ENCODE measurements at places on chromosomes 2 and 18. TPM values are rescaled to one million over a fixed set of nuclear protein-coding genes. Genes with fewer than 3 reads are reported as not detected.
A peak's percentile ranks its signal among the peaks of the same experiment; 100 is the strongest.

The RTP5 gene
- 0.30 TPM for total RNA-seq

The ATP8B1 gene
- not detected for total RNA-seq

The BOLL gene
- total RNA-seq, result not detected

The UCN gene
- total RNA-seq, result 0.94 TPM

The CRYGC gene
- not detected for total RNA-seq

The KCNIP3 gene
- total RNA-seq, result 0.39 TPM

DNA sequence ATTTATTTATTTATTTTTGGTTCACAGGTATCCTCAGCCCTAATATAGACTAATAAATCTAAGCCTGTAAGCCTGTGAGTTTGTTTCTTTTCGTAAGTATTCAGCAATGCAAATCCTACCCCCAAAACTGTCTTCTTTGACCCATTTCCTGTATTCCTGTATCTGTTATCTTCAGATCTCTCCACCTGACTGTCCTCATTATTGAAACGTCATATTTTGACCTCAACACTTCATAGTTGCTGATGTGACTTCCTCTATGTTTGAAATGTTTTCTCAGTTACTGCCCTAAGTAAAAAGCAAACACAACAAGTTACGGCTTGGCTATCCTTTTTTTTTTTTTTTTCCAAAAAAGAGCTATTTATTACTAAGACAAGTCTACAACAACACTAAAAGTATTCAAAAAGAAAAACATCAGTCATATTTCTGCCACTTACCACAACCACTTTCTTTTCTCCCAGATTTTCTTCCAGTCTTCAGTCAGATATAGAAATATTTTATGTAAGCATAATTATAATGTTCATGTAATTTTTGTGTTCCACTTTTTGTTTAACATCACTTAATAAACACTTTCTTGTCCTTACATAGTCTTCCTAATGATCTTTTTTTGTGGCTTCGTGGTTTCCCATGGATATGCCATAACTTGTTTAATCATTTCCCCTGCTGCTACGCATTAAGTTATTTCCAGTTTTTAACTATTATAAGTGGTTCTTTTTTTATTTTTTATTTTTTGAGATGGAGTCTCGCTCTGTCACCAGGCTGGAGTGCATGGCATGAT lies 45.0 kb upstream of the EML4 start:
- H3K36me3 ChIP-seq, result peaks cover 19% of the 10 kb centered on the region
- H3K27me3 ChIP-seq, result no peaks in the 10 kb centered on the region
- no peak for DNase-seq

GRCh38 chr2:47257946-47258348 lies 102.8 kb upstream of the STPG4 start:
- no peak overlapping the region for H3K4me3 ChIP-seq
- H3K36me3 ChIP-seq, result no peaks in the 10 kb centered on the region
- no peak overlapping the region for H3K27ac ChIP-seq
- DNase-seq, result no peak
- H3K27me3 ChIP-seq, result peaks cover 6% of the 10 kb centered on the region
- no peaks in the 10 kb centered on the region for H3K4me1 ChIP-seq

DNA sequence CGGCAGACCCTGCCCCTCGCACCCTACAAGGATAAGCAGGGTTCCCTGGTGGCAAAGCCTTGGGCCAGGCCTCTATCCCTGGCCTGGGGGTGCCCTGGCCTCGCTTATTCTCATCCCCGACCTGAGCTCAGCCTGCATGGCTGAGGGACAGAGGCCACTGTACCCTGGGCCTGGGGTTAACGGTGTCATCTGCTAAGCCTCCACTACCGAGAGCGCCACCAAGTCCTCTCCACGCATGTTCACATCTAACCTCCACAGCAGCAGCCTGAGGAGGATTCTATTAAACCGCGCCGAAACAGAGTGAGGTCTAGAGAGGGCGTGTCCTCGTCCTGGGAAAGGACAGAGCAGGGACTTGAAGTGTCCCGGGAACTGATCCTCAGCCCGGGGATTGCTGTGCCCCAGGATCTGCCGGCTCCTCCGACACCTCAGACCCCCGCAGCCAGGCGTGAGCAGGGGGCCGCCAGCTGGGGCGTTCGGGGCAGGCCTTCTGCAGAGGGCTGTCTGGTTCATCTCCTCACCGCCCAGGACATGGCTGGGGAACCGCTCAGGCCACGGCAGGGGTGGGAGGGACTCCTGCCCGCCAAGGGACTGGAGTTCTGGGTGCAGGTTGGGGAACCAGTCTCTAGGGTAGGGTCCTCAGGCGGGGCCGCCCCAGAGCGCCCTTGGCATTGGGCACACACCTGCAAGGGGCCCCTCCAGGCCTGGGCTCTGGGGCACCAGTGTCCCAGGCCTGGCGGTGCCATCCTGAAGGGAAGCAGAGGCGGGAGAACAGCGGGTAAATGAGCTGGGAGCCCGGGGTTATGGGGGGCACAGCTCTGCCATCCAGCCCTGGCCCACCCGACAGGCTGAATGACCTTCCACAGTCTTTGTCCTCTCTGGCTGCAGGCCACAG lies 68.0 kb upstream of the SMAD7 start:
- H3K27me3 ChIP-seq, result no peaks in the 10 kb centered on the region
- H3K4me1 ChIP-seq, result peaks cover 2% of the 10 kb centered on the region
- no peak overlapping the region for H3K27ac ChIP-seq
- no peak overlapping the region for H3K4me3 ChIP-seq

DNA sequence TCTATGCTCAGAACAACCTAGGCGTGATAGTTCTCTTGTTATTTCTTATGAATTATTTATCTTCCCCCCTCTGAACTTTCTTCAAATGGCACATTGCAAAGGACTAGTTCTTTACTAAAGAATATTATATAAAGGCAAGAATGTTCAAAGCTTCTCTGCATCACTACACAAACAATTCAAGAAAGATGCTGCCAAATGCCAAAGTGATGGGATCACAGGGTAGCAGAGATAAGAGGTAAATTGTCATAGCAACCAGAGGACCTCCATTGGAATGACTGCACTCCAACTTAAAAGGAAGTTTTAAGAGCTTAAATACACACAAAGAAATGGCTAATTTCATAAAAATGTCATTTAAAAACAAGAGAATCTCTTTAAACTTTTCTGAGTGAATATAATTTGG lies 72.8 kb downstream of the AQP4 start:
- peaks cover 2% of the 10 kb centered on the region for H3K27me3 ChIP-seq
- H3K4me1 ChIP-seq, result no peaks in the 10 kb centered on the region
- H3K36me3 ChIP-seq, result no peaks in the 10 kb centered on the region
- no peak overlapping the region for H3K4me3 ChIP-seq
- no peak for DNase-seq

DNA sequence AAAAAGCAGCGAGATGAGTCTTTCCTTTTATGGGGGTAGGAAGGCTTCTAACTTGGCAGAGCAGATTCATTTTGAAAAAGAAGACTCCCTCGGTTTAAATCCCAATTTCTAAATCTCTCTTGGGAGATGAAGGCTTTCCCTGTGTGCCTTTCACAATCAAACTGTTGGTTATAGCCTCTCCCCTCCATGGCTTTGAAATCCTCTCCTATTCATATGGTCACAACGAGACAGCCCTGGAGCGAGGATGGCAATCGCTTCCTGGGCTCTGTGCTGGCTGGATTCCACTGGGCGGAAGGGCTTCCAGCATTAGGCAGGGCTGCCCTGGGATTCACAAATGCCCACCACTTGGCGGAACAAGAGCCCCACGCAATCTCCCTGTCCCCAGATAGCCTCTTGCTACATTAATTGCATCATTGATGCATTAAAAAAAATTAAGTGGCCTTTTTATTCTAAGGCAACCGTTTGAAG lies 1.6 kb downstream of the CAVIN2 start:
- H3K27me3 ChIP-seq, result peaks cover 44% of the 10 kb centered on the region
- DNase-seq, result no peak
- H3K27ac ChIP-seq, result no peak overlapping the region
- H3K4me3 ChIP-seq, result no peak overlapping the region

GRCh38 chr2:144320491-144320890 lies 199.4 kb downstream of the ZEB2 start:
- peak overlapping the region; percentile 51 for H3K4me3 ChIP-seq
- H3K36me3 ChIP-seq, result peaks cover 66% of the 10 kb centered on the region
- DNase-seq, result peak; percentile 22
- peak overlapping the region; percentile 78 for H3K27ac ChIP-seq
- H3K27me3 ChIP-seq, result no peaks in the 10 kb centered on the region

DNA sequence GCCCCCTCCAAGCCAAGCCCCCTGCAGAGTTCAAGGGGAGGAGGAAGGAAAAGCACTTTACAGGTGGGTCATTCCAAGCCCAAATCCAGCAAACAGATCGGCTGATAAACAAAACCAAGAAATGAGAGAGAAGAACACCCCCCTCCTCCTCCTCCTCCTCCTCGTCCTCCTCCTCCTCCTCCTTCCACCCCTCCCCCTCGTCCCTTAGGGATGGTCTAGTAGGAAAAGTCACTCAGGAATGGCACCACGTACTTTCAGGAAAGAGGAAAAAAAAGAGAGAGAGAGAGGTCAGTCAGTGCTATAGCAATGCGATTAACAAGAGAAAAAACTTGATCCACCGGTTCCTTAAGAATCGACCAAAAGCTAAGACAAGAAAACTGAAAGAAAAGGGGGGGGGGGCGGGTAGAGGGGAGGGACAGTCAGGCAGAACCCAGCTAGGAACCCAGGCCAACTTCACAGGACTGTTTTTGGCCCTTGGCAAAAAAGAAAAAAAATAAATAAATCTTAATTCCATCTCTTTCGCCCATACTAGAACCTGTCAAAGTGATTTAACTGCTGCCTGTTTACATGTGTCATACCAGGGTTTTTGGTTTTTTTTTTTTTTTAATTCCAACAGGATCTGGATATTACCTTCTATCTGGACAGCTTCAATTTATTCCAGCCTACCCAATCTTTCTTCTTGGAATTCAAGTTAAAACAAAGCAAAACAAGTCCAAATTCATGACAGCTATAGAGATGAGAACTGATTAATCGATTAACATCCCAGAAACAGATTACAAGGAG lies 906 bp downstream of the IKZF2 start:
- H3K27ac ChIP-seq, result peak overlapping the region; percentile 84
- peak overlapping the region; percentile 86 for H3K4me3 ChIP-seq
- no peak for DNase-seq

DNA sequence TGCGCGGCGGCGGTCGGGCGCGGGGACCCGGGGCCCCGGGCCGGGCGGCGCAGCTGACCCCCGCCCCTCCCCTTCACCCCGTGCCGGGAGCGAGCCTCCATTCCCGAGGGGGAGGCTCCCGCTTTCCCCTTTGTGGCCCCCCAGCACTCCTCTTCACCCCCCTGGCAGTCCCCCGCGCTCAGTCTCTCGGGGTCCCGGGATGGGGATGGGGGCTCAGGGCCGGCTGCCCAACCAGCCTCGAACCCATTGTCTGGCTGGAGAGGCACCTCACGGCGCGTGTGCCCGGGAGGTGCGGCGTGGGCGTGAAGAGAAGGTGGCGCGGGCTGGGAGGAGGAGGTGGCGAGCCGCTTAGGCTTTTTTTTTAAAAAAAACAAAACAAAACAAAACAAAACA lies 748 bp downstream of the FMNL2 start:
- peak overlapping the region; percentile 90 for H3K4me3 ChIP-seq
- H3K36me3 ChIP-seq, result peaks cover 9% of the 10 kb centered on the region
- H3K27me3 ChIP-seq, result peaks cover 39% of the 10 kb centered on the region
- H3K27ac ChIP-seq, result no peak overlapping the region
- DNase-seq, result no peak
- peaks cover 17% of the 10 kb centered on the region for H3K4me1 ChIP-seq

DNA sequence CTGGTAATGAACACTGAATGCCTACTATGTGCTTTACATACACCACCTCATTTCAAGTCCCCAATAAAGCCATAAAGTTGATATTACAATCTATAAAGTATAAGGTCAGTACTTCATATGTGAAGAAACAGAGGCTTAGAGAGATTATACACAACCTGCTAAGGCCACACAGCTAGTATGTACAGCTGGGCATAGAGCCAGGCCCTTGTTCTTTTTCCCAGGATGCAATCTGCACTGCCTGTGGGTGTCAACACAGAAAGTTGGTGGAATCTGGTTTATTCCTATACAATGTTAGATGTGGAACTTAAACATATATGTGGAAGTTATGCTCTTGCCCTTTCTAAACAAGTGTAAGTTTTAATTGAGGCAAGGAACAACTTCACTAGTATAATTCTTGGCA lies 32.8 kb downstream of the INSIG2 start:
- peaks cover 2% of the 10 kb centered on the region for H3K27me3 ChIP-seq
- no peak overlapping the region for H3K4me3 ChIP-seq
- H3K36me3 ChIP-seq, result no peaks in the 10 kb centered on the region
- no peak overlapping the region for H3K27ac ChIP-seq
- no peak for DNase-seq

DNA sequence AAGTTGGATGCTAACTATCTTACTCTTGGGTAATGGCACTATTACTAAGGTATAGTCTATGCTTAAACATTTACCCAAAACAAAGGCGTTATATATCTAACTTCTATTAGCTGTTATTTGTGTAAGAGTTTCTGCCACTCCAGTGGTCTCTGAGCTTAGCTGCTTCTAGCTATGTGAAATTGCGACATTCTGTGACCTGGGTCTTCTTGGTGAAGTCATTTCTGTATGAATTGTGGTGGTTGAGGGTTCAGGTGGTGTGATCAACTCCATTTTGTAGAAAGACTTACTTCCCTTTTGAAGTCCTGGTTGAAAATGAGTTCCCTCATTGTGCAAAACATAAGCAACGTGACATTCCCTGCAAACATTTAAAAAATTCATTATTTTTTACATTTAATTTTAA lies 221.6 kb downstream of the PIK3C3 start:
- no peaks in the 10 kb centered on the region for H3K27me3 ChIP-seq
- no peak overlapping the region for H3K4me3 ChIP-seq

GRCh38 chr18:48030616-48031480 lies 100.4 kb upstream of the SMAD2 start:
- H3K4me3 ChIP-seq, result no peak overlapping the region
- H3K27me3 ChIP-seq, result peaks cover 2% of the 10 kb centered on the region

Data from activated T-helper 2 cell treated with anti-CD3 and anti-CD28 coated beads, Interferon-gamma antibody, Interleukin-2, Interleukin-4, amounts not matched to agents 10 μg/mL and 5 μg/mL and 100 μg/mL, durations not matched to agents 14 hours and 24 hours and 36 hours (primary cell).